ENCODE measurements at places on chromosomes 2 and 18.
A peak's percentile ranks its signal among the peaks of the same experiment; 100 is the strongest.

DNA sequence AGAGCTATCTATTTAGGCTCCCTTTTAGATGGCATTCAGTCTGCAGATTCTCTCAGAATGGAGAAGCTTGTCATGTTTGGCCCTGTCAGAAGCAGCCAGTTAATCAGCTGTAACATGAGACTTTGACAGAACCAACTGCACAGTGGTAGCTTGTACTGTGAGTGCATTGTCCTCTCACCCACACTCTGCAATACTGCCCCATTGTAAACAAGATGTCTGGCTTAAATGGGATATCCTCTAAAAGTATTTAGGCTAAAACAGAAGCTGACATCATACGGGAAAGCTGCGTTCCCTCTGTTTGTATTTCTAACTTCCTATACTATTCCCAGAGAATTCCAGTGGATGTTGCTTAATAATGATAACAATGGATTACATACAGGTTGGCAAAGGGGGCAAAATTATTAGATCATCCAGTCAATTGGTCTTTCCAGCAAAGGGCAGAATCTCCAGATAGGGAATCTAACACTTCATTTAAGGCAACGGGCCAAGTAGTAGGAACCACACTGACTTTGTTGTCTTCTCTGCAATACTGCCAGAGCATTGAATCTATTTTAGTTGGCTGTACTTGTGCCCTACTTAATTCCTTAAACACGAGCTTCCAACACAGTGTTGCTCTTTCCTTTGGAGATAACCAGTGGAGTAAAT lies 15.4 kb upstream of the STAT4 start:
- no peak for DNase-seq

- DNase-seq: no peak
These were observed 5.8 kb downstream of the CIB4 start for GRCh38 chr2:26635401-26635800.

GRCh38 chr2:196750977-196751631 lies 48.4 kb downstream of the GTF3C3 start:
- peak; percentile 23 for DNase-seq

GRCh38 chr2:146413086-146413610 lies 1431.7 kb upstream of the ACVR2A start:
- DNase-seq: no peak

GRCh38 chr2:109694190-109694589 lies 80.0 kb downstream of the SOWAHC start:
- DNase-seq: no peak

Data from stimulated activated CD8-positive, alpha-beta memory T cell treated with anti-CD3 and anti-CD28 coated beads, Interleukin-7, amount 100 ng/mL, for 1 hour (primary cell).